ENCODE measurements at places on chromosomes 4 and X. TPM values are rescaled to one million over a fixed set of nuclear protein-coding genes. Genes with fewer than 3 reads are reported as not detected.

GRCh38 chrX:27548624-27549023 is 41.5 kb upstream of the DCAF8L2 start:
- DNase-seq, result no peak

DNA sequence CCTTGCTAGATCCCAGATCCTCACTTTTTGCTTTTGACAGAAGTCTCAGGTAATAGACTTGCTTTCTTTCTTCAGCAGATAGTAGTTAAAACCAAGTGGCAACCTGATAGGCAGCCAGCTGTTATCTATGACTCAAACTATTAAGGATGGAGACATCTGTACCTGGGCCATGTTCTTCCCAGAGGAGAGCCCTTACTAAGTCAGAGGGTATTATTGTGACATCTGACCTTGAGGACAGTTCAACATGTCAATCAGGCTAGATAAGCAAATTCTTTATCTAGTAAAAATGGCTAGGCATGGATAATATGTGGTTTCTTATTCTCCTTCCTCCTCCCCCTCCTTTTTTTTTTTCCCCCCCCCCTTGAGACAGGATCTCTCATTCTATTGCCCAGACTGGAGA is 39.2 kb downstream of the TRIM2 start:
- no peak for DNase-seq

The CTAG1A gene
- not detected for polyA plus RNA-seq

The ITGB1BP2 gene
- polyA plus RNA-seq, result 2.6 TPM

The ADAMTS3 gene
- 0.99 TPM for polyA plus RNA-seq

- DNase-seq, result no peak
These were observed 499.1 kb upstream of the EPHA5 start for GRCh38 chr4:66169341-66169740.

DNA sequence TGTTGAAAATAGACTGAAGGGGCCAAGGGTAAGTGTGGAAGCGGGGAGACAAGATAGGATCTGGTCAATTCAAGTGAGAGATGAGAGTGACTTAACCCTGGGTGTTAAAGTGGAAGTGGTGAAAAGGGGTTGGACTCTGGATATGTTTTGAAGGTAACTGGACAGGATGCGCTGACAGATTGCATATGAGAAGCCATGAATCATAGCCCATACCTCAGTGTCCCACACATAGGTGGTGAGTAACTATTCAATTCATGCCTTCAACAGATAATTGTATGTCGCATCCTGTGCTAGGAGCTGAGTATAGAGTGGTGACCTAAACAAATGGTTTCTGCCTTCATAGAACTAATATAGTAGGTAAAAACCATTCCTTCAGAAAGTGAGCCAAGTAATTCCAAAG is 76.7 kb downstream of the KLHL34 start:
- no peak for DNase-seq

The XKRX gene
- 0.70 TPM for polyA plus RNA-seq

GRCh38 chr4:10582059-10582686 is 102.4 kb downstream of the CLNK start:
- DNase-seq, result no peak

The BST1 gene
- polyA plus RNA-seq, result 0.20 TPM

DNA sequence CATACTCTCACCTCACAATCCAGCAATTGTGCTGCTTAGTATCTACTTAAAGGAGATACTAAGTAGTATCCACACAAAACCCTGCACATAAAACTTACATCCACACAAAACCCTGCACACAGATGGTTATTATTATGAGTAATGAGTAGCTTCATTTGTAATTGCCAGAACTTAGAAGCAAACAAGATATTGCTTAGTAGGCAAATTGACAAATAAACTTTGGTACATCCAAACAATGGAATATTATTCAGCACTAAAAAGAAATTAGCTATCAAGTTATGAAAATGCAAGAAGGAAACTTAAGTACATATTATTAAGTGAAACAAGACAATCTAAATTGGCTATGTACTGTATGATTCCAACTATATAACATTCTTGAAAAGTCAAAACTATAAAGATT is 80.6 kb downstream of the NPY2R start:
- no peak for DNase-seq

GRCh38 chr4:186771624-186772023 is 48.0 kb upstream of the FAT1 start:
- DNase-seq, result no peak

- no peak for DNase-seq
These were observed 25.7 kb downstream of the SLC9A7 start for GRCh38 chrX:46733226-46733625.

The PAGE4 gene
- polyA plus RNA-seq, result 0.50 TPM

DNA sequence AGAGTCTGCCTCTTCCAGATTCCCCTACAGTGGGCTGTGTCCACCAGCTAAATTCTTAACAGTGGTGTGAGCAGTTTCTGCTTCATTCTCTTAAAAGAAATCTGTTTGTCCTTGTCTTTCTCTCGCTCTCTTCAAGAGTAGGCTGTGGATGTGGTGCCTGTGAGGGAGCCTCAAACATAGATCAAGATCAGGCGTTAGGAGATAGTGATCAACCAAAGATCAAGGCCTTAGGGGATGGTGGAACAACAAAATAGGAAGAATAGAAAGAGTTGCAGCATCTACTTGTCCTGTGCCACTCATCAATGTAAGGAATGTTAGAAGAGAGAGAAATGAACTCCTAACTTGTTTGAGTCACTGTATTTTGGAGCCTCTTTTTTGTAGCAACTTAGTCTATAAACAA is 144.2 kb downstream of the AASDH start:
- DNase-seq, result no peak

DNA sequence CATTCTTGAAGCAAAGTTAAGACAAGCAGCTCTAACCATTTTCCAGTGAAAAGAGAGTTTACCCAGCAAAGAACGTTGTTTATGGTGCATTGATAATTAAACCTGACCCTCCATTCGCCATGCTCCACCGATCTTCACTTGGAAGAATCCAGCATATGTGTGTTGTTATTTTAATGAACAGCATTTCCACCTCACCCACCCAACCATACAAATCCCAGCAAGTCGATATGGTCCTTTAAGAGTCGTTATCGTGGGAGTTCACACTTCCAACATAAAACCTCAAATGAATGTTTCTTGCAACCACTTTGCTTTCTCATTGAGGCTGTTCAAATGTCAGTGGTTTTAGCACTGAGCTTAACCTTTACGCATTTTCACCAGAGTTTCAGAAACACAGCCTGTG is 147.4 kb upstream of the LDB2 start:
- DNase-seq, result no peak
